ENCODE measurements at places on chromosomes 7 and 10.

- DNase-seq, result no peak
Observed at GRCh38 chr7:98933321-98933720, 55.0 kb downstream of the TRRAP start.

GRCh38 chr10:58781873-58782488 lies 269.3 kb downstream of the BICC1 start:
- peak; percentile 21 for DNase-seq

DNA sequence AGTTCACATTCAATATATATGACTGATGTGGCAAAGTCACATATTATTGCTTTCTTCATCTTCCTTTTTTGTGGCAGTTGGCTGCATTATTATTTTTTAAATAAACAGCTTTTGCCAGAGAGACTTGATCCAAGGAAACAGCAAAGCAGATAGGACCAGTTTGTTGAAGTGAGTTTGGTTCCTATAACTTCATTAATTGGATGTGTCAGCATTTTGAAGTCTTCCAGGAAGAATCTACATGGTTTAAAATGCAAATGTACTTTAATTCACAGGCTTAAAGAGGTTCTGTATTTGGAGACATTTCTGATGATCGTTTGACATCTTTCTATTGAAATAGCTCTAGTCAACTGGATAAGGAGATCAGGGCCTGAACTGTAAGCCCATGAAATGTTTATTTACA lies 13.2 kb downstream of the UBE2D1 start:
- no peak for DNase-seq

GRCh38 chr7:158530800-158531609 lies 56.6 kb downstream of the PTPRN2 start:
- no peak for DNase-seq

DNA sequence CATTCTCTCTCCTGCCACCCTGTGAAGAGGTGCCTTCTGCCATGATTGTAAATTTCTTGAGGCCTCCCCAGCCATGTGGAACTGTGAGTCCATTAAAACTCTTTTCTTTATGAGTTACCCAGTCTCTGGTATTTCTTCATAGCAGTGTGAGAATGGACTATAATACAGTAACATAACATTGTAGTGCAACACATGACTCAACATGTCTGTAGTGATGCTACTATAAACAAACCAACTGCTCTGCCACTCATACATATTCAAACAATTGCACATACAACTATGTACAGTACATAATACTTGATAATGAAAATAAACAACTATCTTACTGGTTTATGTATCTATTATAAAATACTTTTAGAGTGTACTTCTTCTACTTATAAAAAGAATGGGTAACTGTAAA lies 7.1 kb downstream of the ATOH7 start:
- no peak for DNase-seq
